ENCODE measurements at places on chromosomes 1 and 21.

GRCh38 chr1:63272811-63273210 lies 49.6 kb upstream of the FOXD3 start:
- DNase-seq = no peak

DNA sequence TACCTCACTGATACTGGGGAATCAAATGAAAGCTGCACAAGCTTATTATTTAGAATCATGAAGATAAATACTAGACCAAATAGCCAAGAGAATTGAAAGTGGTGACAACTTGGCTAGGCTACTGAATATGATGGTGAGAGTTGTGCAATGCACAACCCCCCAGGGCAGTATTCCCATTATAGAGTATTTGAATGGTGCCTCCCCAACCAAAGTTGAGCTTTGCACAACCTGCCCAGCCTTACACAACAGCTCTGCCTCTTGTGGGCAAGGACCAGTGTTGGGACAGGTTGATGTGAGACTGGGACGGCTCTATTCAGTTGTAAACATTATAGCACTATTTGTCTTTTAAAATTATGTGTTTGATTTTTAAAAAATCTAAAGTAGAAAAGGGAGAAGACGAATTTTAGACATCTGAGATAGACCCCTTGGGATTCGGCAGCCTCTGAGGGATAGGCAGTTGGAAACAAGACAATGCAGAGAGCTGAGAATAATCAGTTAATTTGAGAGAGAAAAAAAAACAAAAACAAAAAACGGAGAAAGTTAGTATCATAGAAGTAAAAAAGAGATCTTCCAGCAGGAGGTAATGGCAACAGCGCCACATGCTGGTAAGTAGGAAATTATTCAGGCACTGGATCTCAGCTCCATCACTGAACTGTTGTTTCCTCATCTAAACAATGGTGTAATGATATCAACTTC lies 91.0 kb upstream of the KCNA3 start:
- DNase-seq = peak; percentile 55

DNA sequence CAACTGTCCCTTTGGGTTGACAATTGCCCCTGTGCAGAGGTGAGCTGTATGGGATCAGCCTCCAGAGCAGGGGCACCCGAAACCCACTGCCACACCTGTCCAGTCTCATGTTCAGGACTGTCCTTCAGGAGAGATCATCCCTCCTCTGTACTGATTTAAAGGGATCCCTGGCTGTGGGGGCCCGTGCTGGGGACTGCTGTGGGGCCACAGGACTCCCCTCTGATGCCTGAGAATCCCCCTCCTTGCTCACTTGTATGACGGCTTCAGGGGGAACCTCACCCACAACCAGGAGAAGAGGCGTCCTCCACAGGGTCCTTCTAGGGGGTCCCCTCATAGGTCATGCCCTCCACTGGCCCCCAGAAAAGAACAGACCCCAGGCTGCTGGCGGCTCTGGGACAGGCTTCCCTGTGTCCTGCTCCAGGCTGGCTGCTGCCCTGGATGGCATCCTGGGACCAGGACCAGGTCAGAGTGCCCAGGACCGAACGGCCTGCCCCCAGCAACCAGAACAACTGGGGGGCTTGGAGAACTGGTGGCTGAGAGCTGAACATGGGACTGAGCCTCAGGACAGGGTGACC lies 77.5 kb upstream of the ACTRT2 start:
- DNase-seq = no peak

GRCh38 chr1:48109390-48110013 lies 112.3 kb upstream of the TRABD2B start:
- no peak for DNase-seq

DNA sequence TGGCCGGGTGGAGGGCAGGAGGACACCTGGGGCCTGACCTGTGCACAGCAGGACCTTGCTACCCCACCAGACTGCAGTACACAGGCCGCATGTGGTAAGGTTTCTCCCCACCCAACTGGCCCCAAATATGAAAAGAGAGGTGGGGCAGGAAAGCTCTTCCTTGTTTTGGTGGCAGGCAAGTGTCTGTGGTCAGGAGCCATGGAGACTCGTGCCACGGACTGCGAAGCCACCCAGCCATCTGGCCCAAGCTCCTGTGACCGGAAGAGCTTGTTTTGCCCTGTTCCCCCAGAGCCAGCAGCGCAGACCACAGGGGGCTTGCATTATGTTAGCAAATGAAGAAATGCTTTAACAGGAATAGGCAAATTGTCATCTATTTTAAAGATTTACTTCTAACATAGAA lies 54.9 kb downstream of the OLIG1 start:
- no peak for DNase-seq

- no peak for DNase-seq
Measured at GRCh38 chr1:237152506-237153335, 110.7 kb downstream of the RYR2 start.

- DNase-seq = no peak
Measured at GRCh38 chr1:30834253-30834652, 74.3 kb downstream of the SDC3 start.

- DNase-seq = no peak
Measured at GRCh38 chr1:235483090-235483489, 21.2 kb downstream of the B3GALNT2 start.

- no peak for DNase-seq
Measured at GRCh38 chr1:30695439-30695841, 27.9 kb downstream of the MATN1 start.

DNA sequence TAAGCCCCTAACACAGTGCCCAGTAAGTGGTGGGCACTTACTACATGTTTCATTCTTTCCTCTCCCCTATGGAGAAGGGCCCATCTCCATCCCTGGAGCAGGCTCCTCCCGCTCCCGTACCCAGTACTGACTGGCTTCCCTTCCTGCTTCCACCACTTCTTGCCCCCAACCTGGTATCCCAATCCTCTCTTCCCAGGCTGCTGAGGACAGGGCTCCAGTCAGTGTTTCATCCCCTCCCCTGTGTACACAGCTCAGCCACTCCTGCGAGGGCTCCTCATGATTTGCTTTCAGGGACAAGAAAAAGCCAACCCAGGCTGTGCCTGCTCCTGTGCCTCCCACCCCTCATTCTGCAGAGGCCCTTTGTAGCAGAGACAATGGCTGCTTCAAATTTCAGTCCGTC lies 20.8 kb upstream of the ETV3 start:
- DNase-seq = no peak

- no peak for DNase-seq
Measured at GRCh38 chr1:24619376-24619775, 23.7 kb upstream of the SRRM1 start.

DNA sequence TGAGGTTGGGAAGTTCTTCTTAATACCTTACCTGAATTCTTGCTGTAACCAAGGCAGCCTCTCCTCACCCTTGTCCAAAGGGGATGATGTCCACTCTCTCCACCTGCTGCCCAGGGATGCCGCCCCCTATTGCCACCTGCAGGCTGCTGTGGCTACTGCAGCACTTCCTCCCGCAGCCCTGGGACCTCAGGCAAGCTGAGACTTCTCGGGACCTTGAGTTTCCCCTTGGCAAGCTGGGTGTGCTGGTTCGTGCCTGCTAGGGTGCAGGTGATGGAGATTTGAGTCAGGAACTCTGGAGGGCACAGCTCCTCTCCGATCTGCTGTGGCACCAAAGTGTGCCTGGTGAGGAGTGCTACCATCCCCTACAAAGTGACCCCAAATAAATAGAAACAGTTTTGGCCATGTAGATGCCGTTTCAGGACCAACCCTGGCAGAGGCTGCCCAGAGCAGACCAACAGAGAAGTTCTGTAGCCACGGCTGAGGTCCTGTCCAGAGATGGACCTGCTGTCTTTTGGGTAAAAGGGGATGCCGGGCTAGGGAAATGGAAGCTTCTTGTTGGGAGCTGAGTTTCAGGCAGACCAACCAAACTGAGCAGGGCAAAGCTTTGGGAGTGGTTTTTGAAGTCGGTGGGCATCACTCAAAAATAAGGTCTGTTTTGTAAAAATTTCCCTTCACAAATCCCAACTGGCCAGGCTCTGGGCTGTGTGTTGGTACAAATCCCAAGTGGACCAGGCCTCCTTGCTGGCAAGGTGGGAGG lies 31.7 kb downstream of the RUNX3 start:
- DNase-seq = peak; percentile 42

All from CD4-positive, alpha-beta T cell treated with Interferon gamma for 1 hour (primary cell).